HFFc6 (cell line): ENCODE measurements at places on chromosomes 4 and X. TPM values are rescaled to one million over a fixed set of nuclear protein-coding genes. Genes with fewer than 3 reads are reported as not detected.

EDNRA gene
- total RNA-seq = 0.83 and 2.0 TPM in 2 replicates

SLC4A4 gene
- total RNA-seq = 19.1 to 24.6 TPM (median 23.4 TPM) in 3 replicates

ERCC6L gene
- total RNA-seq = 3.1 to 7.7 TPM (median 6.8 TPM) in 3 replicates

GABRQ gene
- not detected in 3 replicates for total RNA-seq

PDE5A gene
- total RNA-seq = 9.3 to 20.3 TPM (median 16.1 TPM) in 3 replicates

GRCh38 chr4:38154681-38155588 lies 194.7 kb downstream of the PTTG2 start:
- DNase-seq = no peak

GRCh38 chr4:40844261-40844660 lies 94.5 kb downstream of the NSUN7 start:
- no peak for DNase-seq

DNA sequence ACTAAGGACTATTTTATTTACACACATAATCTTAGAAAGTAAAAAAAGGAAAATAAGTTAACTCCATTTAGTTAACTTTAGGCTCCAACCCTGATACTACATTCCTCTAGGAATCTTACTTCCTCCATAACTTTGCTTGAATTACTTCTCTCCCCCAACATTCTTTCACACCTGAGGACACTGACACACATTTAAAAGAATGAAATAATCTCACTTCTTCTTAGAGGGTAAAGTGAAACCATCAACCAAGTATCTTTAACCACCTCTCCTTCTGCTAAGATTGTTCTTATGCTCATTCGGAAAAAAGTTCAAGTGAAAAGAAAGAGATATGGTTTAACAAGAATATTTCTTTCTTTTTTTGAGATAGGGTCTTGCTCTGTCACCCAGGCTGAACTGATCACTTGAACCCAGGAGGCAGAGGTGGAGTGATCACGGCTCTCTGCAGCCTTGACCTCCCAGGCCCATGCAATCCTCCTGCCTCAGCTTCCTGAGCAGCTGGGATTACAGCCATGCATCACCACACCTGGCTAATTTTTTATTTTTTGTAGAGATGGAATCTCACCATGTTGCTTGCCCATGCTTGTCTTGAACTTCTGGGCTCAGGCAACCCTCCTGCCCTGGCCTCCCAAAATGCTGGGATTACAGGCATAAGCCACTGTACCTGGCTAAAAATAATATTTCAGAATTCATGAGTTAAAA lies 28.5 kb downstream of the SLC25A4 start:
- no peak for DNase-seq

GRCh38 chrX:57918750-57919436 lies 8.6 kb upstream of the ZXDA start:
- DNase-seq = no peak

DNA sequence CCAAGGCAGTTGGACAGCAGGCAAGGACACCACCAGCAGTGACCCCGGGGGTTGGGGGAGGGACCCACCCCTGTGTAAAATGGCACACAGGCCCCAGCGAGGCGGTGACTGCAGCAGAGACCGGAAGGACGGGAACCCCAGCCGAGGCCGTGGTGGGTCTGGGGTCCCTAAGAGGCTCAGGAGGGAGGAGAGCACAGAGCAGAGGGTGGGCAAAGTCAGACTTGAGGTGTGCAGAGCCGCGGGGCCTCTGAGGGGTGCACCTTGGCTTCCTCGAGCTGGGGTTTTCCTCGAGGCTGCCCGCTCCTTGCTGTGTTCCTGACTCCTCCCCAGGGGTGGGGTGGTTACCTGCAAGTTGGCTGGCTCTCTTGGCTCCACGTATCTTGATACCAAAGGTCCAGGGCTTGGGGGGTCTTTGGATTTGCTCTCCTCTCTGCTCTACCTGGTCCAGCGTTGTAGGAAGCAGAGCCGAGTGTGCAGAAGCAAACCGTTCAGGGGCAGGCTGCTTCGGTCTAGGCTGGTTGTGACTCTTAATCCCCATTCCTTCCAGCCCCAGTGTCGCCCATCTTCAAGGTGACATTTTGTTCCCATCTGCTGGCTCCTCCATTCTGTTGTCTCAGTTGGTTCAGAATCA lies 37.9 kb upstream of the SORCS2 start:
- no peak for DNase-seq

- DNase-seq = peak; percentile 94
These were observed 55.5 kb downstream of the LUZP4 start for GRCh38 chrX:115344885-115345614.

DNA sequence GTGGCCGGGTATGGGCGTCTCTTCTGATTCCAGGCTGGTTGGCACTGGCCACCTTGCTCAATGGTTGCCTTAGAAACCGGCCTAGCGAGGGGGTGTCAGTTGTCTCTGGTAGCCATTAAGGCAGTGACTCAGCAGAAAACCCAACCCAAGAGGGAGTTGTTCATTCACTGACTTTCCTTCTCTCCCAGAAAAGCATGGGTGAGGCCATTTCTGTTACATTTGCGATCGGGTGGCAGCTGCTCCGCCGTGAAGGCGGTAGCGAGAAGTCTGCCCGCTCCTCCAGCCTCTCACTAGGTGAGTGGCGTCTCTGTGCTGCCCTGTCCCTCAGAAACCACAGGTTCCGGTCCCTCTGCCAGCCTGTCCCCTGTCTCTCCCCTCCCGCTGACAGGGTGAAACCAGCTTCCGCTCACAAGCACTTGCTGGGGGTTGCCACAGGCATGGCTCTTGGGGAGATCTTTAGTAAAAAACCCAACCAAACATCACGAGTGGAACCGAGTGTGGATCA lies 17.4 kb downstream of the IRAK1 start:
- DNase-seq = peak; percentile 25

DNA sequence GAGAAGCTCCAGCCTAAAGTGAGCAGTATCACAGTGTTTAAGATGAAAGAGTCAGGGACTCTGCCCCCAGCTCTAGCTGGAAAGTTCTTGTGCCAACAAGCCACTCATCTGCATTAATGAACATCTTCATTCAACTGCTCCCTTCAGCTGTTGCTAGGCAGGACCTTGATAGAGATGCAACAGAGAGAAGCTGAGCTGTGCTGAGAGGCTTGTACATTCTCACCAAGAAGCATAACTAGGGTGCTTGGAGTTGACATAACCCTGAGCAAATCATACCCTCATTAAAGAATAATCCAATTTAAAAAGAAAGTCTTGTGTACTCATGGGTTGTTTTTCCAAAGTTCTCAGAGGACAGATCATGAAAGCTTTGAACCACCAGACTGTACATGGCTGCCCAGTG lies 63.2 kb downstream of the ATXN3L start:
- DNase-seq = no peak

DNA sequence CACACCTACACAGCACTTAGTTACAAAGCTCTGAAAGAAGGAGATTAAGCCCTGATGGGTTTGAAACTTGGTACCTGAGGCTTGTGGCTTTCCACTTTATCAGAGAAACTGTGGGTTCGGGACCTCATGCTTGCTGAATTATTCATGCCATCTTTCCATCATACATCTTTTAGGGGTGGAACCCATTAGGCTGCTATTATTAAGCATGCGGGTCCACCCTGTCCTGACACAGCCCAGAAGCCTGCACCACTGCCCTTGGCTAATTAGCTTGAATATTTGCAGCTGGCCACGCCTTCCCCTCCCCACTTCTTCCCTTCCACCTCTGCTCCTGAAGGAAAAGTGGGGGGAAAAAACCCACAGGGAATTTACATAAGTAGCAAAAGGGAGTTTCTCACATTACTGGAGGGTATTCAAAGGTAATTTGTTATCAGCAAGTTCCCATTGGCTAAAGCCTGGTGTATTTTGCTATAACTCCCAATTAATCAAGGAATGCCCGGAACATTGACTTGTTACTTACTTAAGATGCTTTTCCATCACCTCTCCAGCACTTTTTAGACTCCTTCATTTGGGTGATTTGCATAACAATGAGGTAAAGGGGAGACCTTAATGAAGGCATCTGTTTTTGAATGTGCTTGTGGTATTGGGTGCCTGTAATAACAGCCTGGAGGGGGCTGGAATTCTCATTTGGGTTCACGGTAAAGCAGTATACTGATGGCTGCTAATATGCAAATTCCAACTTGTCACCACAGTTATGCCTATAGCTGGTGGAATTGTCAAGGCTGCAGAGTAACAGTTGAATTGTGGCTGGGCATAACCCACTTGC lies 231.7 kb upstream of the GATB start:
- DNase-seq = no peak

DNA sequence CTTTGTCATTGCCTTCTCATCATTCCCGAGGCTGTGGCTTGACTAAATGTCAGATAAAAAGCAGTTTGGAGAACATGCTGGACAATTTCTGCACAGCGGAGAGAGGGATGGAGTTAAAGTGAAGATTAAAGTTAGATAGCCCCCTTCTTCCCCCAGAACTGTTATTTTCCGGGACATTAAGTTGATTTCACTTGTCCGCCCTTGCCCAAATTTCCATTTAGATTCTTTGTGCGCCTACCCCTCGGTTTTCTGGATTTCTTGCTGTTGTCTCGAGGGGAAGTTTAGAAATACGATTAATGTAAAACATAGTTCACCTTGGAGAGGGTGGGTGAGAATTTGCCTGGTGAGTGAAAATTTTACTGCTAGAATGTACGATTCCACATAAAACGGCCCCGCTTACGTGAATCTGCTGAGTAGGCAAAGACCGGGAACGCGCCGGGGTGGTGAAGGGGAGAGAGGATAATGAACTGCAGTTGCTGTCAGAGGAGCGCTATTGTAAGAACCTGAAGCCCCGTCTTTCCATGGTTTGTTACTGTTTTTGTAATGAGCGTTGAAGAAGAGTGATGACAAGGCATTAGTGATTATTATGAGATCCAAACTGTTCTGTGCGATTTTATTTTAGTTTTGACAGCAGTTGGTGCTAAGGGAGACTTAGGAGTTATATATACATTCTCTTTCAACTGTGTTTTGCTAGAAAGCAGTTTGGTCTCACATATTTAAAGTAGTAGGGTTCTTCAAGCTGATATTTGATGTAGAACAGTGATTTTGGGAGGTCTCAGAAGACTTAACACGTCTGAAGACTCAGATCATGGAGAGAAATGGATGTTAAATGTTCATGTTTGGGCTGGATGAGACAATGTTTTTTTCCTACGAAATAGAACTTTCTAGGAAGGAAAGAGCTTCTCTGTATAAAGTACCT lies 73.0 kb downstream of the AFF1 start:
- DNase-seq = peak; percentile 29

GRCh38 chr4:168021666-168022065 lies 70.7 kb upstream of the ANXA10 start:
- peak; percentile 20 for DNase-seq

DNA sequence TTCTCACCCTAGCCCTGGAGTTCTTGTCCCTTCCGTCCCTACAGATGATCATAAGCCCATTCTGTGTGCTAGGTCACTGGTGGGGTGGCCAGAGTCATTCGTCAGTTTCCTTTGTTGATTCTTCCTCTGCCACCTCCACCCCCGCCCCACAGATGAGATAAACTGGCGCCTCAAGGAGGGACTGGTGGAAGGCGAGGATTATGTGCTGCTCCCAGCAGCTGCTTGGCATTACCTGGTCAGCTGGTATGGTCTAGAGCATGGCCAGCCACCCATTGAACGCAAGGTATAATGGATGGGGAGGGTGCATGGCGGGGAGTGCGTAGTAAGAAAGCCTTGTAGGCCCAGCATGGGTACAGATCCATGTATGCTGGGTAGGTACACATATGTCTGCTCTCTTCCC lies 6.4 kb downstream of the USP11 start:
- DNase-seq = no peak

DNA sequence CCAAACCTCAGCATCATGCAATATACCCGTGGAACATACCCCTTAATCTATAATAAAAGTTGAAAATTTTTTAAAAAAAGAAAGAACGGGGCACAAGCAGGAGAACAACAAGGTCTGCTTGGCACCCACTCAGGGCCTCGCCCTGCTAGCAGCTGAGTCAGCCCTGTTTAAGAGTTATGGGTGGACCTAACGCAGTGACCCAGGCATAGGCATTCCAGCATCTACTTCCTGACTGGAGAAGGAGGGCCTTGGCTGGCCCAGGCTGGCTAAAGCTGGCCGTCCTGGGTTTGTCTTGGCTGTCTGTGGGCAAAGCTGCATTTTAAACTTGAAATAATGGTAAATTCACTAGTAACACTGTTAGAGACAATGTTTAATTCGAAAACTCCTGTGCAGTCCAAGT lies 236.7 kb upstream of the PGRMC2 start:
- DNase-seq = peak; percentile 75

GRCh38 chr4:153522802-153523094 lies 56.6 kb downstream of the TMEM131L start:
- DNase-seq = no peak
